LHCN-M2 (cell line): ENCODE measurements at places on chromosomes 11 and 22. TPM values are rescaled to one million over a fixed set of nuclear protein-coding genes. Genes with fewer than 3 reads are reported as not detected.

DNA sequence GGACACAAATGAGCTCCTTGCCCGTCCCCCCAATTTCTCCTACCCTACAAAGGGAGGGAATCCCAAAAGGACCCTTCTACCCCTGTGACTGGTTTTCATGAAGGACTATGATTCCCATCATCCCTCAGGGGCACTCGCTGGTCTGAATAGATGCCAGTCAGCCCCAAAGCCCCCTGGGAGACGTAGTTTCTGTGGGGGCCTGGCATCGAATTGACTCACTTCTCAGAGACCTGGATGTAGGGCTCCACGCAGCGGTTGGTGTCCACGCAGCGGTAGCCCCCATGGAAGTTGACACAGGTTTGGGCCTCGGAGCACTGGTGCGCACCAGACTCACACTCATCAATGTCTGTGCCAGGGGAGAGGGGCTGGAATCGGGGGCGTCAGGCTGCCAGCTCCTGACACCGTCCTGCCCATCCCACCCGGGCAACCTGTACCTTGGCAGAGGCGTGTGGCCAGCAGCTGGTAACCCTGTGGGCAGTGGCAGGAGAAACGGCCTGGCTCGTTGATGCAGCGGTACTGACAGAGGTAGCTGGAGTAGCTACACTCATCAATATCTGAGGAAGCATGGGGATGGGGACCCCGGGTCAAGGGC, 4.4 kb downstream of the EFEMP2 start:
- DNase-seq = no peak

DNA sequence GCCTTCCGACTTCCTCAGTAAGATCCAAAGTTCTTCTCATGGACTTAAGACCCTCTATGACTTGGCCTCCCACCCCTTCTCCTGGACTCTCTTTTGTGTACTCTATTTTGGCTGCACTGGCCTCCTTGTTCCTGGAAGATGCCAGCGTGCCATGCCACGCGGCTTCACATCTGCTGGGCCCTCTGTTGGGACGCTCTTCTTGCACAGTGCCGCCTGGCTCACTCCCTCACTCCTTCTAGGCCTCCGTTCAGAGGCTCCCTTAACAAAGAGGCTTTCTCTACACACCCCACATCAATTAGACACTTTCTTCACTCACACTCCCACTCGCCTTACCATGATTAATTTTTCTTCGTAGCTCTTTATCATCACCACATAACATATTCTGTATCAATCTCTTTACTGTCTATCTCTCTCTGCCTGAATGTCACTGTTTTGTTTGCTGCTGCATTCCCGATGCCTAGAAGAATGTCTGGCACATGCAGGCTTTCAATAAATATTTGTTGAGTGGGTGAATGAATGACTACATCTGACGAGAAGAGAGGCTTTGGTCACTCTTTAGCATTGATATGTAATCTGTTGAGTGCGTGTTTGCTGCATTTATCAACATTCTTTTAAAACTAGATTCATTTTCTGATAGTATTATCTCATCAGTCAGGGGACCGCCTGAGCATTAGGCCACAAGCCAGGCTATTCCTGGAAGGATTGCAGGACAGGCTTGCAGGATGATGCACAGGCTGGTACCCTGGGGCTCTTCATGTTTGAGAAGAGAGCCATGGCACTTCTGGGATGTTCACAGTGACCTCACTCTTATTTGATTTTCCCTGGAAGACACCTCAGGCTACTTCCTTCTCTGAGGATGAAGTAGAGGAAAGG, 60.6 kb upstream of the AMPD3 start:
- DNase-seq = no peak

GRCh38 chr11:11742486-11742885, 99.3 kb upstream of the USP47 start:
- DNase-seq = no peak

DNA sequence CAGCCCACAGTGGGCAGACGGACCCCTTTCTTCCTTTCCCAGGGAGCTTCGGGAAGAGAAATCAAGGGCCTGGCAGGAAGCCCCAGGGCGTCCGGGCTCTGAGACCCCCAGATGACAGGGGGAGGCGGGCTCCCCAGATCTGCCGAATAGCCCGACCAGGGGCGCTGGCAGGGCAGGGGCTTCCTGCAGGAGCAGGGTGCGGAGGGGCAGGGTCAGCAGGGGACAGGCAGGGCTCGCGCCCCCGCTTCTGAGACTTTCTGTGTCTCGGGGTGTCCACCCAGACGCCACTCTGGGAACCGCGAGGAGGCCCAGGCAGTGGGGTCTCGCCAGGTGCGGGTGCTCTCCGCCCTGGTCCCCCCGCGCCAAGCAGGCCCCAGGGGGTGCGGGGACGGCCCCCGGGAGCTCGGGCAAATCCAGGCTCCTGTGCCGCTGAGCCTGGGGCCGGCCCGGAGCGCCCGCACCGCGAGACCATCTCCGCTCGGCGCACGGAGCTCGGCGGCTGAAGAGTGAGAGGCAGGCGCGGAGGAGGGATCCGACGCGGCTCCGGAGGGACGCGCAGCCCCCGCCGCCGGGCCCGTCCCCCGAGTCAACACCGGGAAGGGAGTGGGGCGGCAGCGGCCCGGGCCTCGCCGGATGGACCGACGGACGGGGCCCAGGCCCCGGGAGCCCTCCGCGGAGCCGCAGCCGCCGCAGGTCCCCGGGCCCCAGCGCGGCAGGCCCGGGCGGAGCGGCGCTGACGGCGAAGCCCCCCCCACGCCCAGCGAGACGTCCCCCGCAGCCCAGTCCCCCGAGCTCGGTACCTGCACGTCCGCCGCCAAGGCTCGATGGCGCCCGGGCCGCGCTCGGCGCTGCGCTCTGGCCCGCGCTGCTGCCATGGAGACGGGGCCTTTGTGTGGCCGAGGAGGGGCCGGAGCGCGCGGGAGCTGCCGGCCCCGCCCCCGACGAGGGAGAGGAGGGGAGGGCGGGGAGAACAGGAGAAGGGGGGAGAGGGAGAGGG, at the start of gene PLXNB2:
PLXNB2 (minus strand) TSS at position 894 of the 997 bp plus-strand sequence. CDS start 17,062 bp downstream, outside the sequence.
- peak; percentile 80 for DNase-seq

DNA sequence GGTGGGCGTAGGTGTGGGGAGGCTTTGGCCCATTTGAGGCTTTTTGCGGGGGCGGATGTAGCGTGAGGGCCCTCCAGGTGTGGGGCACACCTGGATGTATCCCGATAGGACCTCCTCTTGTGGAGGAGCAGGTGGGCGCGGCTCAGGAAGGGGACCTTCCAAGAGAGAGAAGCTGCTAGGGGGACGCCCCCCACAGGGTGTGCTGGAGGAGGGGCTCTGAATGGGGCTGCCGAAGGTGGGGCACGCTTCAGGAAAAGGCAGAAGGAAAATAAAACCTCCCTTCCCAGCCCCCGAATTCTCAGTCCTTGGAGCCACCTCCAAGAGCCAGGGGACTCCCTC, 621 bp downstream of the SGSM1 start:
- no peak for DNase-seq

- DNase-seq = no peak
These were observed 15.5 kb downstream of the OTUB1 start for GRCh38 chr11:64001484-64002420.

GRCh38 chr11:90100431-90100830, 14.7 kb downstream of the UBTFL1 start:
- DNase-seq = no peak

GRCh38 chr11:5291207-5291838, 10.4 kb downstream of the OR51B4 start:
- peak; percentile 46 for DNase-seq

- no peak for DNase-seq
These were observed 5.0 kb upstream of the SOX10 start for GRCh38 chr22:37989146-37990045.

- no peak for DNase-seq
These were observed 931.5 kb upstream of the FAT3 start for GRCh38 chr11:91293119-91293518.

- DNase-seq = no peak
These were observed 10.0 kb upstream of the PRR5 start for GRCh38 chr22:44691796-44692661.

DNA sequence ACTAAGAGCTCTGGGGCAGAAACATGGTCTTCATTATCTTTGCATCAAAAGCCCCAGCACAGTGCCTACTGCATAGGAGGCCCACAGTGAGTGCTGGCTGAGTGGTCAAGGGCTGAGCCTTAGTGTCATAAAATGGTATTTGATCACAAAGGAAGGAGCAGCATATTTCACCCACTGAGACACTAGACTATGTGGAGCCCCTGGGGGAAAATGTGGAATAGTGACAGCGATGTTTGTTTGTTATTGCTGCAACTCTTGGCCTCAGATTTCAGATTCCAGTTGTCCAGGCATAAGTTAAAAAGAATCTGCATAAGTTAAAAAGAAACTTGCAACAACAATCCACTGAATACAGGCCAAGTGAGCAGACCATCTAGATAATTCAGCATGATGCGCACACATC, 7.0 kb downstream of the KIRREL3 start:
- DNase-seq = peak; percentile 54

- no peak for DNase-seq
These were observed 52.8 kb downstream of the CCDC81 start for GRCh38 chr11:86427441-86427840.

DNA sequence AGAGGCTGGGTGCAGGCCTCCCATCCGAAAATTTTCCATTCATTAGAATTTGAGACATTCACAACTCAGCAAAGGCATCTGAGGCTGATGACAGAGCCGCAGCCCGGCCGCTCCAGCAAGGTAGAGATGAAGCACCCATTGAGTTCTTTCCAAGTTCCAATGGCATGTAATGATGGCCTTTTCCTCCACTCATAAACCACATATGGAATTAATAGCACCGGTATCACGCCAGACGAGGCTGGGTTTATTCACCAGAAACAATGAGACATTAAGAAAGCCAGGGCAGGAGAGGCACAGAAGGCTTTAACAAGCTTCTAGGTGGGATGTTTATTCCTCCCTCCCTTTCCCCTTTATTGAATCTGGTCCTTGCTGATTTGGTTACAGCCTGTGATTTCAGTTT, 534.4 kb downstream of the MN1 start:
- DNase-seq = no peak

- no peak for DNase-seq
These were observed 991 bp upstream of the OSM start for GRCh38 chr22:30267382-30268302.

DNA sequence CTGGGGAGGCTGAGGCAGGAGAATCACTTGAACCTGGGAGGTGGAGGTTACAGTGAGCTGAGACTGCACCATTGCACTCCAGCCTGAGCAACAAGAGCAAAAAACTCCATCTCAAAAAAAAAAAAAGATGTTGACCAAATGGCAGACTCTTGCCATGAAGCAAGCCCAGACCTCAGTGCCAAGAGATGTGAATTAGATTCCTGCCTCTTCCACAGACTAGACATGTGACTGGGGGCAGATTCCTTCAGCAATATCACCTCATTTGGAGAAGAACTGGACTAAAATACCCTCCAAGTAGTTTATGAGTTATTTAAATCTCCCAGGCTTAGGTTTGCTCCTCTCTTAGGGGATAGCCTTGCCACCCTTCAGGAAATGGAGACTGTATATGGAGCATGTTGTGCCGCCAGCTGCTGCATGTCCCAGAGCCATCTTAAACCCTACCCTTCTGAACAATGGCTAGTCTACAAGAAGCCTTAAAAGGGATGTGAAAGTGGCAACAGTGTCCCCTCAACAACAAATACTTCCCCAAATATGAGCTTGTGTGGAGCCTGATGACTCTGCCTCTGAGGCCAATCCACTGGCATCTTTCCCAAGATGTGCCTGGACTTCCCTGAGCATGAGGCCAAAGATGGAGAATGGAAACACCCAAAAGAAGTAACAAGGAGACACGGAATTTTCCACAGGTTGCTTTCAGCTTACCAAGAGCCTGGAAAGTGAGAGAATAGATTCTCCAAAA, 763 bp upstream of the MS4A7 start:
- no peak for DNase-seq

GRCh38 chr11:98195300-98195699, 825.4 kb upstream of the CNTN5 start:
- no peak for DNase-seq

GRCh38 chr11:111081021-111081511, 164.5 kb upstream of the POU2AF2 start:
- DNase-seq = no peak

GRCh38 chr22:37482244-37482643, 3.9 kb downstream of the MFNG start:
- DNase-seq = no peak

GRCh38 chr22:19827341-19828034, 27.2 kb downstream of the GNB1L start:
- no peak for DNase-seq

- DNase-seq = no peak
These were observed 162.3 kb downstream of the TRIM29 start for GRCh38 chr11:119975561-119976152.

DNA sequence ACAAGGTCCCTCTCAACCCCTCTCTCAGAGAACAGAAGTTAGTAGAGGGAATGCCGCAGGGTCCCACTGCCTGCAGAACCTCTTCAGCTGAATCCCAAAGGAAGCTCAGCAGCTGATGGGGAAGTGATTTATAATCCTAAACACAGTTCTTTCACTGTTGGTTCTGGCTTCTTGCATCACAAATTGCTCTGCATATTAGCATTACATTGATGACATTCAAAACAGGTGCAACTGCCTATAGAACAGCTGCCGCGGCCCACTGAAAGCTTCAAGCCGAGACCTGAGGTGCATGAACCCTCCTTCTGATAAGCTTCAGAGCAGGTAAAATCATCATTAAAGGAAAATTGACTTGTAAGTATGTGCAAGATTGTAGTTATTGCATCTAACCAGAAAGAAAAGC, 75.2 kb upstream of the KIRREL3 start:
- no peak for DNase-seq

Gene TMEM151A
- 0.23 and 0.32 TPM in 2 replicates for total RNA-seq

Gene SMTNL1
- total RNA-seq = not detected in 2 replicates

Gene C22orf42
- total RNA-seq = not detected in 2 replicates

Gene MIAT
- total RNA-seq = 0.17 and 0.19 TPM in 2 replicates

Gene OR8G5
- not detected in 2 replicates for total RNA-seq

Gene SSTR3
- total RNA-seq = not detected in 2 replicates

Gene CHADL
- 0.19 and 2.4 TPM in 2 replicates for total RNA-seq

Gene KREMEN1
- 4.3 and 5.8 TPM in 2 replicates for total RNA-seq

Gene RSF1
- total RNA-seq = 19.5 and 48.9 TPM in 2 replicates

Gene PHLDA2
- 12.5 and 12.6 TPM in 2 replicates for total RNA-seq

Gene LARGE1
- total RNA-seq = 7.8 and 8.6 TPM in 2 replicates
